ENCODE measurements at places on chromosomes 5 and 9.

DNA sequence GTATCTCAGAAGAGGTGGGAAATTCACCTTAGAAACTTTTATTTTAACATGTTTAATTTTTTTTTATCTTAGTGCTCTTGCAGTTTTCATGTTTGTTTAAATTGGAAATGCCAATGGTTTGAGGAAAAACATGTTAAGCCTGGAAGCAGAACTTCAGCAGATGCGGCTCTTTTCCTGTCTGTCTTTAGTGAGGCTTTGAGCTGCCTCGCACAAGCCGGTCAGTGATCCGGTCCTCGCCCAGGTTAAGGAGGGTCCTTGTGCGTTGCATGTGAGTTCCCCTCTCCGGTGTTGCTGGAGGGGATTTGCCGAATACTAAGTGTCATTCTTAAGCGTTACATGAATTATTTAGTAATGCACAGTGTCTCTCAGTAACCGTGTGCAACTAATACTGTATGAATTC lies 9.4 kb upstream of the PLEKHG4B start:
- DNase-seq: no peak

DNA sequence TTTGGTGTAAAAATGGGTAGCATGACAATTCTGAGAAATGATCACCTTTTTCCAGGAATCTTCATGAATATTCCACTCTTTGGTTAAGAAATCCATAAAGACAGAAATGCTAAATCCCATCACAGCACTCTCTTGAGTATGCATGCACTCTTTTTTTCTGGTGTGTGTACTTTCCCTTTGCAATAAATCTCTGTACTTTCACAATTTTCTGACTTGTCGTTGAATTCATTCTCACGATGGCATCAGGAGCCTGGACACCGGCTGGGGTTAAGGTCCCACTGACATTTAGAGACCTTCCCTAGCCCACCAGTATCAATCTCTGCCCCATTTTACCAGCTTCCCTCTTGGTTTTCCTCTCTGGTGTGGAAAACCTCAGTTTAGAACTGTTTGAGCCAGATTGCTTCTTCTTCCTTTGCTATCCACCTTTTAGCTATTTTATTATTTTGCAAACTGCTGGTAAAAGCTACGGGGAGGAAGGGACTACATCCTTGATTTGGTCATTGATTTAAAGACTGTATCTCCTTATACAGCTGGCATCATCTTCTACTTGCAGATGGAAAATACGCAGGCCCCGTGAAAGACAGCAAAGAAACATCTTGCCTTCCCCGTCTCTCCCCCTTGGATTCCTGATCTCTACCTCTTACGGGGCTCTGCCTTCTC lies 59.9 kb upstream of the ZFR start:
- DNase-seq: peak; percentile 86

GRCh38 chr9:23447166-23447565 lies 378.9 kb downstream of the ELAVL2 start:
- DNase-seq: no peak

DNA sequence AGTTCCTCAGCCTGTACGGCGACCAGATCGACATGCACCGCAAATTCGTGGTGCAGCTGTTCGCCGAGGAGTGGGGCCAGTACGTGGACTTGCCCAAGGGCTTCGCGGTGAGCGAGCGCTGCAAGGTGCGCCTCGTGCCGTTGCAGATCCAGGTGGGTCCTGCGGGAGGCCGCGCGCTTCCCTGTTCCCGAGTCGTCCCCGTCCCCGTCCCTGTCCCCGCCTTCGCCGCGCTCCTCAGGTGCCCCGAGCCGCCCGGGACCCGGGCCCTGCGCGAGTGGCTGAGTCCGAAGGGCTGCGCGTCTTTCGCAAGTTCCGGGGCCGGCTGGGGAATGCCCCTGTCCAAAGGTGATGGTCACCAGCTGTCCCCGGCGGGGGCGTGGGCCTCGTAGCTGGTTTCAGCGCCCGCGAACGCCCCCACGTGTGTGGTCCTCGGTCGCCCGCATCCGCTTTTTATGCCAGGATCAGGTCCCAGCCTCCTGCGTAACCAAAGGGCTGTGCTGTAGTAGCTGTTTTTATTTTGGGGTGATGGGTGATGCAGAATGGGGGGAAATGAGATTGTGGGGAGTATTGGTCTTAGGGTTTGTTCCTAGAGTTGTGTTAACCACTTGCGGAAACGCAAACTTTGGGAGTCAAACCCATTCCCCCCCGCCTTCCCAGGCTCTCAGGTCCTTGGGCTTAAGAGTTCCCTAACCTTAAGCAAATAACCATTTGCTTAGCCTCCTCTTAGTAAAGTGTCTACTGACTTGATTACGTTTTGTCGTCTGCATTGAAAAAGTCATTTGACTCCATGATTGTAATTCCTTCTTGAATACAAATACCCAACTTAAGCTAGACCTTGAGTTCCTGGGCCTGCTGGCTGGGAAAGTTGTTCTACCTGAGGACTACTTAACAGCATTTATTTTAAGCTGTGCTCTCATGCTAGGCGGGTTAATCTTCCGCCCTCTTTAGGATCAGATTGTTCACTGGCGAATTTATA lies 663 bp downstream of the ISOC1 start:
- peak; percentile 52 for DNase-seq

DNA sequence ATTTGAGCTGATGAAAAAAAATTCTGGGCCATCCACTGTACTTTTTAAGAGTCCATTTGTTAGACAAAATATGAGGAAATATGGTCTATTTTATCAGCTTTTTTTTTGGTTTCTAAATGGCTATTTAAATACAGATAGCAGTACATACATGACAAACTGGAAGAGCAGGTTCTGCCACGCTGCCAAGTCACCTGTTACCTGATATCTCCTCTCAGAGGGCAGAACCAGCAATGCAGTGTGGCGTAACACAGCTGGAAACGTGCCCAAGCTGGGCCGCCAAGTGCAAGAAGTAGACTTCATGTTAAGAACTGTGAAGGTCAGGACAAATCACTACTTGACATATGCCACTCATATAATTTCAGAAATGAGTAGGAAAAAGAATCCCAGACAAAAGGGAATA lies 8.1 kb downstream of the MCIDAS start:
- no peak for DNase-seq

- DNase-seq: peak; percentile 48
Observed at GRCh38 chr5:90921418-90921973, 362.9 kb downstream of the ADGRV1 start.

GRCh38 chr9:110768886-110769285 lies 100.3 kb downstream of the MUSK start:
- no peak for DNase-seq

DNA sequence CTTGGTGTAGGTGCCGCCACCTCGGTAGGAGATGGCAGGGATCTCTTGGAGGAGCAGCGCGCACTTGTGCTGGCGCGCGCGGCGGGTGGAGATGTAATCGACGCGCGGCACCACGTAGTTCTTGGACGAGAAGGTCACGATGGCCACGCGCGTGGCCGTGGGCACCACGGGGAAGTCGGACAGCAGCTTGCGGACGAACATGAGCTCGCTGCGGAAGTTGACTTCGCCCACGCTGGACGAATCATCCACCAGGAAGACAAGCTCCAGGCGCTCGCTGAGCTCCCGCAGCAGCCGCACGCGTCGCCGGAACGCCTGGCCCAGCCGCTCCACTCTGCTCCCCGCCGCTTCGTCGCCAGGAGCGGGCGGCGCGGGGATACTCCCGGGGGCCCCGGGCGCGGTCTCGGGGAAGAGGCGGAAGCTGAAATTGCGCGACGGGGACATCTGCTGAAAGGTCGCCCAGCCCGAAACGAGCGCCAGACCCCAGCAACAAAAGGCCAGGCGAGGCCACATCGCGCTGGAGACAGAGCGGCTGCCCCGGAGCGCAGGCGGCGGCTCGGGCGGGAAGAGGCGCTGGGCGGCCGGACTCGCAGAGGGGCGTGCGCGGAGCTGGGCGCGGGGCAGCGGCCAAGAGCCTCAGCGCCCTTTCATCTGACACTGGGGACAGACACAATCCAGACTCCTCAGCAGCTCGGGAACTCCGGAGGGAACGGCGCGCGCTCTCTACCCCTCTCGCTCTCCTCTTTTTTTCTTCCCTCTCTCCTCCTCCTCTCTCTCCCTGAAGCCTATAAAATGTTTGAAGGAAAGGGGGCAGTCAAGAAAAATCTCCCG lies at the start of gene SVEP1:
TSS of gene SVEP1 (minus strand) at position 708 of the 828 bp plus-strand sequence. CDS start at position 510, 198 bp downstream.
- no peak for DNase-seq

GRCh38 chr5:10868956-10869355 lies 107.9 kb upstream of the DAP start:
- no peak for DNase-seq

- DNase-seq: no peak
Observed at GRCh38 chr5:66634601-66635000, 38.4 kb downstream of the MAST4 start.

DNA sequence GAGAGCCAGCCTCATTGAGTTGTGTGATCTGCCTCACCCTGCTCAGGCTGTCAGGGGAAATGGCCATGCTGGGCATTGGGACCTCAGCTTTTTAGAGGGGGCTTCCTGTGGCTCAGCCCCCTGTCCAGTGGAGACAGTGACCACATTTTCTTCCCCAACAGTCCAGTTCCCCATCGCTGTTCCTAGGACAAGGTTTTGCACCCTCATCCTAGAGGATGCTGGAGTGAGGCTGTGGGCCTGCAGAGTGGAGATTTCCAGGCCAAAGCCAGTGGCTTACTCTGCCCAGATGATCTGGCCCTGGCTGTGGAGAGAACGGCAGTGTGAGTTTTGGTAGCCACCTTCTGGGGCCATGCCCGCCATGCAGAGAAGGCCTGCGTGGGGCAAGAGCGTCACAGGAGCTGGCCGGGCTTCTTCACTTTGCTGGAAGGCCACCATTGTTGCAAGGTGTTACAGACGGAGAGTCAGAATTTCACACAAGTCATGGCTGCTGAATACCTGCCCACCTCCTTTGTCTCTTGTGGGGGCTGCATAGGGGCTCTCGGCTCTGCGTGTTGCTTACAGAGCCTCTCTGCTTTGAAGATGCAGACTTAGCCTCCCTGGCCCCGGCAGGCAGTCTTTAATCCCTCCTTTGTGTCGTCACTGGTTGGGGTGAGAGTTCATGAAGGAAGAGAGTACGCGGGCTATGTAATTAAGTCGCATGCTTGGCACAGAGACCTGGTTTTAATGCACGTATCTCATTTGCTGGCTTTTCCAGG lies 35.2 kb upstream of the PITX1 start:
- no peak for DNase-seq

- DNase-seq: no peak
Observed at GRCh38 chr5:149297340-149298025, 25.8 kb downstream of the AFAP1L1 start.

GRCh38 chr9:86529496-86530275 lies 175.5 kb upstream of the TUT7 start:
- DNase-seq: no peak

DNA sequence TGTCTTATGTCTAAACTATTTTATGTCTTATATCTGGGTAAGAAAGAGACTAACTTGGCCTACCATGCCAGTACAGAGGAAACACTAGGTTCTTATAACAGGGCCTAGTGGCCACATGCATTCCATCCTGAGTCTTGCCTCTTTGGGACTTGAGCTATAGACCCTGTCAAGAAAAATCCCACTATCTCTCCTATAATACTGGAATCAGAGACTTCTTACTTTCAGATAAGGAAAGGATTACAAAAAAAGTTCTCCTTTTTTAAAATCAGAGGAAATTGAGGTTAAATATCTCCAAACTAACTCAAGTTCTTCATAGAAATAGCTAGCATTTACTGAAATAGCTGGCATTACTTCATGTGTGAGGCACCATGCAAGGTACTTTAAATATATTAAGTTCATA lies 34.3 kb downstream of the PTGER4 start:
- no peak for DNase-seq

DNA sequence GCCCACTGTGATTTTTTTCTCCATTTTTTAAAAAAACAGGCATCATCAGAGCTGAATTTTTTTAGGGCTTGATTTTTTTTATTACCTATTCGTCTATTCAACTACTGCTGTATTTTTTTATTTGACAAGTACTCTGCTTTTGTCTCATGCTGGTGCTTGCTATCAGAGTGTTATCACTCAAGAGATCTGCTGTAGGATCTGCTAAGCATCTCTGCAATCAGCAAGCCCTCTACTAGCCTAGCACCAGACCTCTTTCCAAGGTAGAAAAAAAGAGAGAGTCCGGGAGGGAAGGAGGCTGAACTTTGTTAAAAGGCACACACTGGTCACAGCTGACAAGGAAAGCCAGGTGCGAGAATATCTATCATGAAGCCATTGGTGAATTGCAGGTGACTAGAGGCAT lies 413.8 kb upstream of the CCNH start:
- DNase-seq: no peak

GRCh38 chr5:112576298-112576925 lies 157.3 kb upstream of the EPB41L4A start:
- no peak for DNase-seq

GRCh38 chr9:26535151-26535550 lies 357.5 kb downstream of the CAAP1 start:
- DNase-seq: no peak

DNA sequence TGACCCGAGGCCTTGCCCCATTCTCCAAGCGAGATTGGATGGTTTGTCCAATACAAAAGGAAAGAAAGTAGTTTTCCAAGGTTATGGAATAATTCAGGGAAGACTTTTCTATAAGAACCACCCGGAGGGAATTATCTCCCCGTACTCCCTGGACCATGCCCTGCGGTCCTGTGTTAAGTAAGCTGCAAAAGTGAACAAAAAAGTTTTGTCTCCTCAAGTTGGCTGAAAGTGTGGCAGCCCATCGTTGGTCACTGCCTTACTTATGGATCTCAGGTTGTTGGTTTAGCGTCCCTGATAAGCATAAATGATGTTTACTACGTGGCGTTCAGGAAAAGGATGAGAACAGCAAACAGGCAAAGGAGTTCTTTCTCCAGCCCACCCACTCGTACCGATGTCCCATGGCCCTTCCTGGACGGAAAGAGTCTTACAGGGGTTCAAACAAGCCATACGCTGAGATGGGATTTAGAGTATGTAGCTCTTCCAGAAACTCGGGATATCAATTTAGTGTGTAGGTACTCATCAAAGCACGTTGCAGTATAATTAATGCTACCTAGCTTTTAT lies 413 bp upstream of the AUH start:
- no peak for DNase-seq

DNA sequence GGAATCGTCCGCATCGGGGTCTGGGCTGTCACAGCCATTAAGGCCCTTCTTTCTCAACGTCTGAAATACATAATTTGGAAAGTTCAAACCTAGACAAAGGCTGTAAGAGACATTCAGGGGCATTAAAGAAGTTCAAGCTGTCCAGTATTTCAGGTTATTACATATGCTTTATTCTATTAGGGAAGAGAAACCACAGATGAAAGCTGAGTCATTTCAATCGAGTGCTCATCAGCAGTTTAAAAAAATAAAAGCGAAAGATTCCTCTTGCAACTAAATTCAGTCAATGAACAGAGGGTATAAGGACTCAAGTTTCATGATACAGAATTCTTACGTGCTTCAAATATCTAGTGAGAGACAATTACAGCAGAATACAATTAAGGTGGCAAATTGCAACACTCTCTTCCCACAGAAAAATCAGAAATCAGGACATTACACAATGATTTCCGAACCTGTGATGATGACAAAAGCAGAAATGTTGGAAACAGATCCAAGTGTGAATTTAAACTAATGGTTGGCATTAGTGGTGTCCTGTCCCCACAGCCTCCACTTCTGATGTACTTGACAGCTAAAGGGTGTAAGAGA lies 121.6 kb downstream of the MEF2C start:
- no peak for DNase-seq

- DNase-seq: no peak
Observed at GRCh38 chr5:121182788-121183490, 668.7 kb upstream of the FTMT start.

- DNase-seq: no peak
Observed at GRCh38 chr5:124297826-124298225, 448.6 kb downstream of the ZNF608 start.

- no peak for DNase-seq
Observed at GRCh38 chr5:39194466-39195136, 24.8 kb downstream of the FYB1 start.
